Urothelium cell line (cell line): ENCODE measurements at places on chromosomes 3 and 15.
A peak's percentile ranks its signal among the peaks of the same experiment; 100 is the strongest.

DNA sequence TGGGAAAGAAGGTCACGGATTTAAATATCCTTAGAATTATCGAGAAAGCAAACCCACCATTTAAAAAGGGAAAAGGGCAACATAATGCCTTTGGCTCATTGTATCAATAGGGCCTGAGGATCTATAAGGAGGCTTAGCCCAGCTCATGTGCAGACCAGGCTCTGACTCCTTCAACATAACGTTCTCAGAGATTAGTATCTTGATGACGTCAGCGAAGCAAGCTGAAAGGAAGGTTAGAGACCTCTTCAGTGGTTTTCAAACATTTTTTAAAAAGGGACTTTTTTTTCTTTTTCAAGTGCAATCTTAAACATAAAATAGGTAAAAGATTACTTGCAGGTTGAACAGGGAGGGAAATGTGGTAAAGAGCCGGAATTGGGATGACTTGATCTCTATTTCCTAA lies 463.9 kb upstream of the ADAMTS9 start:
- no peak for DNase-seq

DNA sequence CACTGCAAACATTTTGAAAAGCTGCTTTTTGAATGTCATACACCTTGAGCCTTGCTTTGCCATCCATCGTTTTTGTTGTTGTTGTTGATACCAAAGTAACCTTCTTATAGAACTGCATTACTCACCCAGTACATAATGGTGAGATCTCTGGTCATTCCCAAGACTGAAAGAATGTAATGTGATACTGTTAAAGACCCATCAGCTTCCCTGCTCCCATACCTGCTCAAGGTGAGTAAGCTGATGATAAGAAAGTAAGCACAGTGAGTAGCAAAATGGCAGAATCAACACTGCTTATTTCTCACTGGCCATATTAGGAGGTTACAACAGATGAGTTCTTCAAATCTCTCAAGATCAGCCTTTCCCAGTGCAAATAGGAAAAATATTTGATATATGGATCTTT lies 89.8 kb downstream of the CADPS start:
- DNase-seq: no peak

DNA sequence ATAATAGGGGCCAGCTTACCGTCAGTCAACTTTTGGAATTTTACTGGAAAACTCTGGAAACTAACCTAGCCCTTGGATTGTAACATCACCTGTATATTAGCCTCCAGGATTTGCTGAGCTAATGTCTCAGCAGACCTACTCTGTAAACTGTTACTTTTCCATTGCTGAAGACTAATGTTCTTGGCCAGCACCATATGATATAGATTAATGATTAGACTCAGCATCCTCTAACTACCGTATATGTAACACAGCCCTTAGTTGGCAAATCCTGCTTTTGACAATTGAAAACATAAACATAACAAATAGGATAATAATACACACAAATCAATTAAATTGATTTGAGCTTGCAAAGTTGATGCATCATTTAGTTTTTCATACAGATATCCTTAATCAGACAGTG lies 26.6 kb upstream of the GBE1 start:
- no peak for DNase-seq

DNA sequence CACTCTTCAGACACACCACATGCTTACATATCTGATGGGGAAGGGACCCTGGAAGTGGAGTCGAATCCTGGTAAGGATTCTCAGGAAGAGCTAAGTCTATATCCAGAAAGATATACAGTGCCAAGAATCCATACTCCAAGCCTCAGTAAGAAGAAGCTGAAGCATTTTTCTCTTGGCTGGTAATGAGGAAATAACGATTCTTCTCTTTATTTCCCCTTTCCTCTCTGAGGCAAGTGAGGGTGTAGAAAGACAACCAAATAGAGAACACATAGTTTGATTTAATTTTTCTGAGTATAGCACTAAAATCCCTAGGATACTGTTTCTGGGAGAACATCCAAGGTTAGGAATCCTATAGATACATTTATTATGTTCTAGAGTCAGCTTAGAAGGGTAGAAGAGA lies 857.3 kb downstream of the TUSC7 start:
- DNase-seq: no peak

DNA sequence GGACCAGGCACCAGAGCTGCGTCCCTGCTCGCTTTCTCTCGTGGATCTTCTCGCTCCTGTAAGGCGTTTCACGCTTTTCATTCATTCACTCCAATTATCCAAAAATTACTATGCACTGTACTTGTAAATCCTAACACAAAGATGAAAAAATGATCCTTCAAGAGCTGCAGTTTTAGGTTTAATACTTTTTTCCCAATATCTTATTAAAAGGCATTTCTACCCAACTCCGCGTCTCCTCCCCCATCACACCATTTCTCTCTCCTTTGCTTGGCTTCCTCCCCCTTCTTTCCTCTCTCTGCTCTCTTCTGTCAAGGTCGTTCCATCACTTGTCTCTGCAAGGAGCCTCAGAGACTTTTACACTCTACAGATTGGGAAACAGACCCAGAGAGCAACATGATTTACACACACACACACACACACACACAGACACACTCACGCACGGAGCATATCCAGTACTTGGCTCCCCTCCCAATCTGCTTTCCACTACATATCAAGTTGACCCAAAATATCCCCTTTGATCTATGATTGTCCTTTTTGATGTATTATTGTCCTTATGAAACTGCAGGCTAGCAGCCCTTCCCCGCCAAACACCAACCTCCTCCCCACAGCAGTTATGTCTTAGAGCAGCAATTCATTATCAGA lies 479 bp upstream of the CLDN1 start:
- DNase-seq: no peak

GRCh38 chr3:123338620-123339061 lies 110.2 kb downstream of the ADCY5 start:
- no peak for DNase-seq

- peak; percentile 61 for DNase-seq
These were observed 64.8 kb downstream of the RFTN1 start for GRCh38 chr3:16448639-16449070.

- peak; percentile 61 for DNase-seq
These were observed 139.3 kb downstream of the FOXP1 start for GRCh38 chr3:71444028-71444860.

GRCh38 chr15:92901995-92902394 lies 1.9 kb downstream of the CHD2 start:
- DNase-seq: no peak

DNA sequence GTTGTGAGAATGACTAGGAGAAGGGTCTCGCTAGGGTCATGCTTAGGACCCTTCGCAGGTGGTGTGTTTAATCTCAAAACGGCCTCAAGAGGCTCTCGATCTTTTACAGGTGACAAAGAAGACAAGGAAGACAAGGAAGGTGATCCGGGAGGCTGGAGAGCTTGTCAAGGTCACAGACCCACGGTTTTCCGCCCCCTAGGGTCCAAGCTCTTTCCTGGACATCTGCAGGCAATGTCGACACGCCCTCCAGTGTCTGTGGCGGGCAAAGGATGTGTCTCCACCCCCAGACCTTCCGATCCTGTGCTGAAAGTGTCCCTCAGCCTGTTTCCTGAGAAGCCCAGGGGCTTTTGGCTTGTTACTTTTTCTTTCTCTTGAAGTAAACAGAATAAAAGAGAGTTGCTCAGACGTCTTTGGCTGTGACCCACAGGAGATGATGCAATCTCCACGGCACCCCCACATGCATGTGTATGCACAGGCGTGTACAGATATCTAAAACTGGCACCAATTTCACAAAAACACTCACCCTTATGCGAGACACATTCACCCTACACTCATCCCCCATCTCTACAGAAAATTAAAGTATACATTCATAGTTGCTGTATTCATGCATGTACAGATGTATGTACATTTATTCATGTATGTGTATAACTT lies 108.8 kb downstream of the KLF13 start:
- peak; percentile 74 for DNase-seq
